Stimulated activated CD4-positive, alpha-beta T cell treated with anti-CD3 and anti-CD28 coated beads, TNF-alpha, amount 100 ng/mL, for 1 hour (primary cell): ENCODE measurements at places on chromosomes 5 and 9.

DNA sequence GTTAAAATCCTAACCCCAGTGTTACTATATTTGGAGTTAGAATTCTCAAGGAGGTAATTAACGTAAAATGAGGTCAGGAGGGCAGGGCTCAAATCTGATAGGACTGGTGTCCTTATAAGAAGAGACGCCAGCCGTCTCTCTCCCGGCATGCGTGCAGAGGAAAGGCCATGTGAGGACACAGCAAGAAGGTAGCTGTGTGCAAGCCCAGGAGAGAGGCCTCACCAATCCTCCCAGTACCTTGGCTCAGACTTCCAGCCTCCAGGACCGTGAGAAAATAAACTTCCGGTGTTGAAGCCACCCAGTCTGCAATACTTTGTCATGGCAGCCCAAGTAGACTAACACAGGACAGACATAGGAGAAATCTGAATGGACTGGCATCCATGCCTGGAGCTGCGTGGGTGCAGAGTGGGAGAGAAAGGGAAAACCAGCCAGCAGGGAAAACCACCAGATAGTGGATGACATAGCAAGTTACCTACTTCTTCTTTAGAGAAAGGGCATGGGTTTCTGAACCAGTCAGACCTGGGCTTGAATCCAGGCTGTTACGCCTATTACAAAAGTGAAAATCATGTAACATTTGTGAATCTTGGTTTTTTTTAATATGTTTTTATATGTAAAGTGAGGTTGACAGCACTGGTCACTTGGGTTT lies 89.2 kb downstream of the FSTL4 start:
- no peak for DNase-seq

DNA sequence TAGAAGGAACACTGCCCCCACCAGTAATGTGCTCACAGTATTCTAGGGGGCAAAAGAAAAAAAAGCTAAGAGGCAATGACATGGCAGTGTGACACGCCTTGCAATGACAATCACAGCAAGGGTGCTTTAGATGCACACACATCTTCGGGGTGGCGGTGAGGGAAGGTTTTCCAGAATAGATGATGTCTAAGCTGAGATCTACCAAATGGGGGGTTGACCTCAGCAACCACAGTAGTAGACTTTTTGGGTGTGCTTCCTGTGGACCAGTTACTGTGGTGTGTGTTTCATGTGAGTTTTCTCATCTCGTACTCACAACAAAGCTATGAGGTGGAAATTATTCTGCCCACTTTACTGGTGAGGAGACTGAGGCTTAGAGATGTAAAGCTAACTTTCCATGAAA lies 10.2 kb upstream of the IL12B start:
- no peak for DNase-seq

DNA sequence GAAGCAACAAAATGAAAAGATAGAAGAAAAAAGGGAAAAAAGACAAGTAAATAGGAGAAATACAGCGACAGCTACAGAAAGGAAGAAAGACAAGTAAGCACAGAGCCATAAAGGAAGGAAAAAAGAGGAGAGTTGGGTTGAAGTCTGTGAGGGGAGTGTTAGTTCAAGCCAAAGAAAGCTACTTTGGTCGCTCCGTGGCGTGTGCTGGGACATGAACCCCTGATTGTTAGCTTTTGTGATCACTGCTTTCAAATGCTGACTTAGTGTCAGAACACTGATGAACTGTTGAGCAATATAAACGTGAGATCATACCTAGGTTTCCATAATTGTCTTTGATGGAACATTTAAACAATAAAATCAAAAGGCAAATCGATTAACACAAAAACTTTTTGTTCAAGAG lies 370.1 kb downstream of the TMEM161B start:
- DNase-seq: no peak

- DNase-seq: no peak
These were observed 1118.6 kb upstream of the DMAC1 start for GRCh38 chr9:8917956-8918739.

- no peak for DNase-seq
These were observed 50.6 kb downstream of the MELK start for GRCh38 chr9:36623280-36623679.

GRCh38 chr5:112738191-112738560 lies 491 bp downstream of the APC start:
- DNase-seq: no peak

DNA sequence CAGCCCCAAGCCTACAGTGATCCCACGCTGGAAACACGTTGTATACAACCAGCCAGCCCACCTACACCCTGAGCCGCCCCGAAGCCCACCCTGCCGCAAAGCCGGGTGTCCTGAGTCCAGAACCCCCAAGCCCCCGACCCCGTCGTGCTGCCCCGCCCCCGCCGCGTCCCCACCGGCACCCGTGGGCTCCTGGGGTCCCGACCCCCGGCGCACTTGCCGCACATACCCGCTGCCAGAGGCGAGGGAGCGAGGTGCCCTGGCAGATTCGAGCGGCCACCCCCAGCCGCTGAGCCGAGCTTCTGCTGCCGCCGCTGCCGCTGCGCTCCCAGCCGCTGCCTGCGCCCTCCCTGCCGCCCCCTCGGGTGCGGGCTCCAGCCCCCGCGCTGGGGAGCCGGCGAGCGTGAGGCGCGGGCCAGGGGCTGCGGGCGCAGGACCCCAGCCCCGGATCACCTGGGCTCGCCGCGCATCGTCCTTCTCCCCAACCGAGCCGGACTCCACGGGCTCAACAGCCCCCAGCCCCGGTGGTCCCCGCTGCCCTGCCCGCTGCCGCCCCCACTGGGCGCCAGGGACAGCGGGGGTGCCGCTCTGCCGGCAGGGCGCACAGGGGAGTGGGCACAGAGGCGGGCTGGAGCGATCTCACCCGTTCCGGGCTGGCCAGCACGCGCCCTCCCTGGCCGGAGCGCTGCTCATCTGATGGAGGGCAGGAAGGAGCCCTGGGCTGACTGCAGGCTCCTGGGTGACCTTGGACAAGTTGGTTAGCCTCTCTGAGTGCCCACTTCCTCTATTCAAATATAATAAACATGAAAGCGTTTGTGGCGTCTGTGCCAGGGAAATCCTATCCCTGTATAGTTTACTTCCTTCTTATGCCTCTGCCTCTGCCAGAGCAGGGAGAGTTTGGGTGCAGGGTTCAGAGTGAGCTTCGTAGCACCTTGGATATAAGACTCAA lies at the start of gene HTR4:
Gene HTR4, minus strand, starts transcription at position 692 of the 946 bp plus-strand sequence. CDS start 17,513 bp downstream, outside the sequence.
- DNase-seq: no peak

DNA sequence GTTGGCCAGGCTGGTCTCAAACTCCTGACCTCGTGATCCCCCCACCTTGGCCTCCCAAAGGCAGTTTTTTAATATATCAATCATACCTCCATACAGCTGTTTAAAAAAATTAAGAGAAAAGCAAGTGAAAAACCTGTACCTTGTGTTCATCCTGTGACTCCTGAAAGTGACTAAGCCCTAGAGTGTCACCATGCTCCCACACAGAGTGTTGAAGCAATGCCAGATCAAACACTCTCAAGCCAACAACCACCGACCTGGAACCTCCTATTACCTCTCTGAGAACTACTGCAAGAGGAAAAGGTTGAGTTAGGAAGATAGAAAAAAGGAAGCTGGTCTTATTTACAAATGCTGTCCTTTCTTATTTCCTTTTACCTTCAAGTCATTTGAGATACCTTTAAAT lies 123.5 kb downstream of the RASEF start:
- DNase-seq: no peak

GRCh38 chr5:171850324-171850947 lies 64.8 kb downstream of the SMIM23 start:
- no peak for DNase-seq

DNA sequence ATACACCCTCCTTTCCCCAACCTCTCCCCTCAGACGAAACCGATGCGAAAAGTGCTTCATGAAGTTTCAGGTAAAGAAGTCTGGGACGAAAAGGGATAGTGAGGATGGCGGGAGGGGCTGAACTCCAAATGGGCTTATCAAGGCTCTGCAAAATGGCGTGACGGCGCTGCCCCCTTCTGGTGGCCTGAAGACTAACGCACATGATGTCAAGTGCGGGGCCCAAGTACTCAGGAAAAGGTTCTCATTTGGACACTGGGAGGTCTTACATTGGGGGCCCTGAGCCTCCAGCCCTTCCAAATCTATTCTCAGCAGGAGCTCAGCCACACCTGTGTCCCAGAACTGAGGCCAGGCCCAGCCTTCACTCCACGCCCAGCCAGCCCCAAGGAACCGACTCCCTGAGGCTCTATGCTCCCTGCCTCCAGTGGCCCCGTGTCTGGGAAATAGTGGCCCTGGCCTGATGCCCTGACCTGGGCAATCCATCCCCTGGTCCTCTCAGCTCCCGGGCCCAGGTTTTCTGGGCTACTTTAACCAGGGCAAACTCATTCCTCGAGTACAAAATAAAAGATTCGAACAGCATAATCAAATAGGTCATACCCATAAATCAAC lies 119.9 kb downstream of the KCNIP1 start:
- DNase-seq: no peak
